ENCODE measurements at places on chromosomes 7 and 10. TPM values are rescaled to one million over a fixed set of nuclear protein-coding genes. Genes with fewer than 3 reads are reported as not detected.

Gene FAM25C
- total RNA-seq: not detected

GRCh38 chr7:77475181-77475580 is 59.0 kb upstream of the GSAP start:
- DNase-seq: no peak

Gene ZFYVE27
- total RNA-seq: 19.9 TPM

Gene ATP6V0A4
- under 0.01 TPM for total RNA-seq

- DNase-seq: peak; percentile 96
Observed at GRCh38 chr7:73341877-73342276, 13.9 kb downstream of the FKBP6 start.
